ENCODE measurements at places on chromosomes 12 and 14.

- DNase-seq = no peak
Measured at GRCh38 chr14:81829447-81829846, 295.8 kb upstream of the SEL1L start.

DNA sequence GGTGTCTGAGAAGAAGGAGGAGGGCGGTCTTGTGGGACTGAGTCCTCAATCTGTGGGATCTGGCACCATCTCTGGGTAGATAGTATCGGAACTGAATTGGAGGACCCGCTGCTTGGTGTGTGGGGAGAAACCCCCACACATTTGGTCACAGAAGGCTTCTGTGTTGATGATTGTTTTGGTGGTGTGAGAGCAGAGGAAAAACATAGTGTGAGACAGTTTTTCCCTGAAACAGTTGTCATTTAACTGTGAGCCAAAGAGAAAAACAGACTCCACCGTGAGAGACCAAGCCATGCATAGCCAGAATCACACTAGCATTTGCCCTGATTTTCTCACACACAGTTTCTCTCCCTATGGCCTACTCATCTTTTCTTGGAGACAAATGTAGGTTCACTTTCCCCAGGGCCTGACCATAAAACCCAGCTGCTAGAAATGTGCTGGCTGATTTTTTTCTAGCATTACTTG lies 91.4 kb upstream of the FLRT2 start:
- DNase-seq = no peak

DNA sequence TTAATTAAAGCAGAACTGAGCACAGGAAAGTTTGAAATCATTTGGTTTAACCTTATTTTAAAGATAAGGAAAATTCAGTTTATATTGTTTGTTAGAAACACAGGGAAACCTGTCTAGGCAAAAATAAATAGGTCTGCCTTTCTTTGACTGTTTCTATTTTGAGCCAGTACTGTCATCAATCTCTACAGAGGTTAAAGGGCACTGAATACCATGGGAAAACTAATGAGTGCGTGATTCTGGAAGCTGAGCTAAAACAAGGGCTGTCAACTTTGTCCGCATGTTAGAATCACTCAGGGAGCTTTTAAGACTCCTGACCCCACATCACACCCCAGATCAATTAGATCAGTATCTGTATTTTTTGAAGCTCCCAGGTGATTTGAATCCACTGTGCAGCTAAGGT lies 38.8 kb downstream of the NOPCHAP1 start:
- DNase-seq = no peak

- no peak for DNase-seq
Measured at GRCh38 chr14:68968721-68969120, 10.4 kb downstream of the ACTN1 start.

DNA sequence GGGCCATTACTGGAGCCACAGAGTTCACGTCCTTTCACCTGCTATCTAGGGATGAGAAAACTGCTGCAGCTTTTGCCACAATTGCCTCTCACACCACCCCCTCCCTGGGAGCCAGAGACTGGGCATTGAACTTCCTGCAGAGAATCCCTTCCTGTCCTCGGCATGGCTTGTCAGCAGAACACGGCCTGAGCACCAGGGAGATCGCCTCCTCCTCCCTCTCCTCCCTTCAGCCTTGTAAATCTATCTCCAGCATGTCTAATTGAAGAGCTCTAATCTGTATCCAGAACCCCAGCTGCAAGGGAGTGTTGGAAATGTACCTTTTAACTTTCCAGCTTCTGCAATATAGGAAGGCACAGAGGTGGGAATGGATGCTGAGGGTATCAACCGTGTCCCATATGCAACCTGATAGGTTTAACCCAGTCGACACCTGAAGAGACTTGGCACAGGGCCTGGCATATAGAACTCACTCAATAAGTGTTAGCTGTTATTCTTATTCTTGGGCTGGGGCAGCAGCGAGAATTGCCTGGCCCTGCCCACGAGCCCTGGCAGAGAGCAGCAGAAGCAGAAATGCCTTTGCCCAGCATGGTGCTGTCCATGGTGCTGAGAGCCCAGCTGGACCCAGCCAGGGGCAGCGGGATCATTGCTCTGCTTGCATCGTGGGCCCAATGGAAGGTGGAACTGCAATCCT lies 26.8 kb downstream of the TMEM63C start:
- DNase-seq = peak; percentile 90

DNA sequence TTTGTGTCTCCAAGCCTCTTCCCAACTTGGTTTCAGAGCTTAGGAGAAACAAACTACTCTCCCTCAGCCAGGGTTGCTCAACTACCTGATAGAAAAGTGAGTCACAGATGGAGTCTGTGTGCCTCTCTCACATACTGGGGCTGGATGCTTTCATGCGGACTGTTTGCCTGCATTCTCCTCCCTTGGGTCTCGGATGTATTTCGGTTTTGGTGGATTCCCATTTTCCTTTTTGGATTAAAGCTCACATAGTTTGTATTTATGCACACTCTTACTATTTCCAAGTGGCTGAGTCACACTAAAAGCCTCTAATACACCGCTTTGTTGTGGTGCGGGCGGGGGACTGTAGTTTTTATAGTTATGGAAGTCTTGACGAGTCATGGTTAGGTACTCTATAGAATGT lies 505.4 kb downstream of the LRFN5 start:
- DNase-seq = peak; percentile 21

DNA sequence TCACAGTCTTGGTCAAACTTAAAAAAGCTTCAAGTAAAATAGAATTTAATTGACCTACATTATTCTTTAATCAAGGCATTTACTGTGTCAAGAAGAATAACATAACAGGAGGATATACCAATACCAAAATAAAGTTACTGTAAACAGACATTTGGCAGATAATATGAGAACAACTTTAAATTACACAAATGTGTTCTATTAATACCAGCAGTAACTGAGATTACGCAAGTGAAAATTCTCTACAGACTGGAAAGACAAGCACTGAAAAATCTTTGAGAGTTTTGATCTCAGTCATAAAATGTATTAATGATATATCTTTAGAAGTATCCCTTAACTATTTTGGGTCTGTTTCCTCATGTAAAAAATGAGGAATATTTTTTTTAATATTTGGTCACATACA lies 169.2 kb upstream of the SOX5 start:
- DNase-seq = no peak

GRCh38 chr12:92438641-92439419 lies 264.0 kb upstream of the PLEKHG7 start:
- no peak for DNase-seq

GRCh38 chr12:101714877-101715444 lies 17.5 kb downstream of the CHPT1 start:
- DNase-seq = no peak

DNA sequence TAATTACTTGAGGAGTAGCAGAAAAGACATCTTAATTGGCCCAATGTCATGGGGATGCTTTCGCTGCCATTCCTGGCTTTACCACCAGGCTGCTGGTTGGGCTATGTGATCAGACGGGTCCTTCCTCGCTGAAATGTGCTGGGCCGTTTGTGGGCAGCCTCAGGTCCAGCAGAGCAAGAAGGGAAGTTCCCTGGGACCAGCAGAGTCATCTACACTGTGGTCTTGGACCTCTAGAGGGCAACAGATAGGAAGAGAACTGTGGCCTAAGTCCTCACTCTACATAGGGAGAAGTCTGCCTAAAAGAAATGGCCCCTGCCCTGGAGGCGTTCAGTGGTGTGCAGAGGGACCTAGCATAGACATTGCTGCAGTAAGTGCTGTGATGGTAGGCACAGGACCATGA lies 10.9 kb downstream of the EVL start:
- no peak for DNase-seq

- DNase-seq = peak; percentile 35
Measured at GRCh38 chr14:76812093-76812421, 625 bp downstream of the ANGEL1 start.

GRCh38 chr12:6643569-6644256 lies 3.5 kb downstream of the ACRBP start:
- no peak for DNase-seq

DNA sequence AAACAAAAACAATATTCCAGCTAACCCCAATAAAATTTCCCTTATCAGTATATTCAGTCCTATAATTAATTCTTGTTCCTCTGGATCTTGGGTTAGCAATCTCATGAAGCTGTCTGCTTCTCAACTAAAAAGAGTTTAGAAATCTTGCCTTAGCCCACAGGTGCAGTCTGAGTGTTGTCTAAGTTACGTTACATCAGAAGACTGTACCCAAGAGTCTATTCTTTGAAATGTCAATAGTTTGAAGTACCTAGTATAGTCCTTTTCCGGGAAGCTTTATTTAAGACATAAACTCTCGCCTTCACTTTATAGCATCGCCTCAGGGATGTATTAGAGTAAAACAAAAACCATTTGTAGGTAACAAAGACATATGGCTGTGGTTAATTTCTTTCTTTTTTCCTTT lies 465.1 kb downstream of the FUT8 start:
- DNase-seq = no peak

DNA sequence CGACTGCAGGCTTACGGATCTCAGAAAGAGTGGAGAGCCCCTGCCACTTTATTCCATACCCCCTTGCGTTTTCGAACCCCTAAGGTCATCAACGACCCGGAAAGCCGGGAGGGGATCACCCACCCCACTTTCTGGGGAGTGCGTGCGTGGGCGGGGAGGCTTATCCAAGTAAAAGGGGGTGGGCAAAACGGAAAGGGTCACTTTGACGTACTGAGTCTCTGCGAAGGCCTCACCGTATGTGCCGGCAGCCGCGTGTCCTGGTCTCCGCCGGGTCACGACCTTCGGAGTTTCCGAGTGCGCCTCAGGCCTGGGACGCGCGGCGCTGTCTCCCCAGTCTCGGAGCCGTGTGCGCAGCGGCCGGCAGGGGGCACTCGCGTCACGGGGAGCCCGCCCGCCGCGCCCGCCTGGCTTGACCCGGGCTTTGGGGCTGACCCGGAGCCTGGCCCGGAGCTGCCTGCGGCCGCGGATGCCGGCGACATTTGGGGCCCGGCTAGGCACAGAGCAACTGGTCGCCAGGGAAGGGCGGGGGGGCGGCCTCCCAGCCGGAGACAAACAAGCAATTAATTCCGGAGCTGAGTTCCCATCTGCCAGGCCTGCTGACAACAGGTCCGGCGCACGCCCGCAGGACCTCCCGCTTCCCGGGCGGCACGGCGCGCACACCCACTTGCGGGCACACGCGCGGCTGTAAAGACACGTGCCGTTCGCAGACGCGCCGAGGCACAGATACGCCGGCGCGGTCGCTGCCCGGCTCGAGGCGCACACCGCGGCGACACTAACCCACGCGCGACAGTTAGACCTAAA lies 890 bp upstream of the KIF26A start:
- DNase-seq = peak; percentile 73

GRCh38 chr14:68373847-68374444 lies 418.9 kb downstream of the ZFP36L1 start:
- DNase-seq = no peak

GRCh38 chr12:52537101-52537500 lies 15.8 kb downstream of the KRT71 start:
- no peak for DNase-seq

DNA sequence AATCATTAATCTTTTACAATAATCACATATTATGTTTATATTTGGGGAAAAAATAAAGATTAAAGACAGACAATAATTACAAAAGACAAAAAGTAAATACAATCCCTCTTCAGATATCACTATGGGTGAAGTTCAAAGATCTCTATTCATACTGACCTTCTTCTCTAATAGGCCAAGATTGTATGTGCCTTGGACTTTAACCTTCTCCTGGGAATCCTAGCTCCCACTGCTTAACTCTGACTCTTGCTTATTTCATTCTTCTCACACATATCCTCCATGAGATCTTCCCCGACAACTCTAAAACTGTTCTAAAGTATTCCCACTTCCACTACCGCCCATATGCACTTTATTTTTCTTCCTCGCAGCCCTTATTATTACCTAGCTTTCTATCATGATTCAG lies 83.8 kb downstream of the EEA1 start:
- no peak for DNase-seq

- DNase-seq = no peak
Measured at GRCh38 chr12:18262514-18262913, 1.2 kb downstream of the PIK3C2G start.

DNA sequence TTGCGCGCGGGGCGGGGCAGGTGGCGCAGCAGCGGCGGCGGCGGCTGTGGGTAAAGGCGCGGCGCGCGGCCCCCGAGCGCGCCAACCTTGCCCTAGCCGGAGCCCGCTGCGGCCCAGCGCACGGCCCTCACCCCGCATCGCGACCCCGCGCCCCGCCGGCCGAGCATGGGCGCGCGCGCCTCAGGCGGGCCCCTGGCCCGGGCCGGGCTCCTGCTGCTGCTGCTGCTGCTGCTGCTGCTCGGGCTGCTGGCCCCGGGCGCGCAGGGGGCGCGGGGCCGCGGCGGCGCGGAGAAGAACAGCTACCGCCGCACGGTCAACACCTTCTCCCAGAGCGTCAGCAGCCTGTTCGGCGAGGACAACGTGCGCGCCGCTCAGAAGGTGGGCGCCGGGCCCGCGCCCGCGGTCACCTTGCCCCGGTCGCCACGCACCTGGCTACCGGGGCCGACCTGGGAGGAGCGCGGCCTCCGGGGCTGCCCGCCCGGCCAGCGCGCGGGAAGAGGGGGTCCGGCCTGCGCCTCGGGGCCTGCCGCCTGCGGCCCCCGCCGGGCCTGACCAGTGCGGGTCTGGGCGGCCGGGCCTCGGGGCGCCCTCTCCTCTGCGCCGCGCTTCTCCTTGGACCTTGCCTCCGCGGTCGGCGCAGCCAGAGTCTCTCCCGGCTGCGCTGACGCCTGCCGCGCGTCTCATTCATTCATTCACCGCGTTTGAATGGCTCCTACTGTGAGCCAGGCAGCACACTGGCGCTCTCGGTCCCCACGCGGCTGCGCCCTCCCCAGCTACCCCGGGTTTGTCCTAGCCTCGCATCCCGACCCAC lies at the start of gene BRI3BP:
Gene BRI3BP, plus strand, starts transcription at position 20 of the 811 bp plus-strand sequence. Its CDS starts 146 bp downstream, at position 166.
- DNase-seq = peak; percentile 47

DNA sequence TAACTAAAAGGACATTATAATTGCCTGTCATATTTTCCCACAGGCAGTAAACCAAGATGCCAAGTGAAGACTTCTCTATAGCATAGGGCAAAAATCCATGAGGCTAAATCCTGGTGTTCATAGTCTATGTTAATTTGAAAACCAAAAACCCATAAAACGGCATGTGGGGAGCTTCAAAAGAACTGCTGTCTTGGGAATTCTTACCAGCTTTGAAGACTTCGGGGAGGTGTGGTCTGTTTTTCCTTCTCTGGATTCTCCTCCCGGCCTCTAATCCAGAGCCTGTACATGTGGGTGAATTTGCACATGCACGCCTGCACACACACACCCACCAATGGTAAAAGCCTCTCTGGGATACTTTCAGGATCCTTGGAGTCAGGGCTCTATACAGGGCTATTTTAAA lies 61.9 kb upstream of the IFNG-AS1 start:
- no peak for DNase-seq

- DNase-seq = peak; percentile 87
Measured at GRCh38 chr14:22977684-22978486, 4.5 kb downstream of the AJUBA start.

- no peak for DNase-seq
Measured at GRCh38 chr14:51401756-51402155, 161.7 kb downstream of the TMX1 start.

DNA sequence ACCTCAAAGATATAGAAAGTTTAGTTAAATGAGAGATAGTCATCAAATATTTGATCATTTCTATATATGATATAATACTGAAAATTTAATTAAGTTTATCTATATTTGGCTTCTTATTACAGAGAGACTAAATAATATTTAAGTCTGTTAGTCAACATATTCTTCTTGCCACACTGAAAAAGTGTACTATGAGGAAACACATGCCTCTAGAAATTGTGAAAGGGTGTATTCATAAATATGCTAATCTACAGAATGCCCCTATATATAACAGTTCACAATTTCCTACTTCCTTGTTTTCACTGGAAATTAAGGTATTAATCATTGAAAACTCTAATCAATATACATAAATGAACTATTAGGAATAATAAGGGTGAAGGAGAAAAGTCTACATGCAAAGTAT lies 31.4 kb upstream of the ETV6 start:
- DNase-seq = no peak

Measured in urothelium cell line (cell line).